NCI-H748 treated with DMSO at 0.1 percent for 48 hours (cell line): ENCODE measurements at places on chromosomes 2 and 18.

DNA sequence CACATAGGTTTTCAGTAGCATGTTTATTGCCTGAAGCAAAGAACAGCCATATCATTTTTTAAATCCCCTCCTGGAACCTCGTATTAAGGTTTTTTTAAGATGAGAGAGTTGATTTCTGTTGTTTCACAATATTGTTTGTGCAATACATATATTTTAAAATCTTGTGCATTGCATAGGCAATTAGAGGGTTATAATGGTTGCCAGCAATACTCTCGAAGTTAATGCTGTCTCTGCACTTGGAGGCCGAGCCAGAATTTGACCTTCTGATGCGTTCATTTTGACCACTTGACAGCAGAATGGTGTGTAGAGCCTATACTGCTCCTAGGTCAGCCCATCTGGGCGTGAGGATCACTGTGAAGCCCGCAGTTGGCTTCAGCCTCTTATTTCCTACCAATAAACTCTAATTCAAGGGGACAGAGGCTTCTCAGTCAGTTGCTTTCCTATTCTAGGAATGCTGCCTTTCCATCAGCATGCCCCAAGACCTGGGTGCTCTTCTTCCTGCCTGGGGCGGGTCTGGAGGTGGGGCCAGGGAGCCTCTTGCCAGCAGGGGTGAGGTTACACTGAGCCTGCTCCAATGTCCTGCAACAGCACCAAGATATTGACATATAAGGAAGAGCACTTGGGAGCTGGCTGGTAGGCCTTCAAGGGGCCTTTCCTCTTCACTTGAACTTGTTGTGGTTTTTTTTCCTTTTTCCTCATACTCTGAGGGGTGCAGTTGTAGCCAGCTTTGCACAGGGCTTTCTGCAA, 91.4 kb upstream of the BCL2L11 start:
- DNase-seq = no peak

- DNase-seq = no peak
These were observed 108.9 kb upstream of the CDC42EP3 start for GRCh38 chr2:37780387-37780676.

DNA sequence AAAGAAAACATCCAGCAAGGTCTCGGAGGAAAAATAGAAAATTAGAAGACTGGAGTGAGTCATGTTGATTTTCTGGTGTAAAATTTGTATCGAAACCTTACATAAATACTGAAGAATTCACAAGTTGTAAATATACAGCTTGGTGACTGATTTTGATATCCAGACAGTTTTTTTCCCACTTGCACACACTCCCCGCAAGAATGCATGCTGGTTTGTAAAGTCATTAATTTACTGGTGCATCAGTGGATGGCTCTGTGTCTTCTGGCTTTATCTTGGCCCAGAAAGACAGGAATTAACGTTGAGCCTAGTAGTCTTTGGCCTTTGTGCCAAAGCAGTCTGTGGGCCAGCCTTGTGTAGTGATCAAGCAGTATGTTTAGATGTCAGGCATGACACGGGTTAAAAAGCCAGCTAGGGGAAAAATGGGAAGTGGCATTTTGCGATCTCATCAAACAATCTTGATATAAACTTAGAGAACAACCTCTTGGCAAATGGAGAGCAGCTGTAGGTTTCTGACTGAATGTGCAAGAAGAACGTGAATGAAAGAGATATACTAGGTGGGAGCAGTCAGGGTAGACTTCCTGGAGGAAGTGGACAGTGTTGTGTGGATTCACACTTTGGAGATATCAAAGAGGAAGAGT, 22.7 kb upstream of the CASP8 start:
- no peak for DNase-seq

DNA sequence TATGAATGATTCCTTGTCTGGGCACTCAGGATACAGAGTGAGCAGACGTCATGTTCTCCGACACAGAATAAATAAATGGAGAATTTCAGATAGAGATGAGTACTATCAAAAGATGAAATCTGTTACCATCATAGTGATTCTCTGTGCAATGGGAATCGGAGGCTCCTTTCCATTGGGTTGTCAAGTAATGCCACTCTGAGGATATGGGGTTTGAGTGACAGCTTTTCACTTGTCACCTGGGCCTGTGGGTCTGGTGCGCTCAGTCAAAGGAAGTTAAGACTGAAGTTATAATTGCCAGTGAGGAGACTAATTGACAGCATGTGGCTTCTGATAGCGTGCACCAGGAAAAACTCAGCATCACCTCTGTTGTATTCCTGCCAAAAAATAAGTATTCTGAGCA, 387.2 kb downstream of the SOX11 start:
- DNase-seq = no peak

GRCh38 chr2:157170299-157170698, 87.2 kb upstream of the GALNT5 start:
- no peak for DNase-seq

DNA sequence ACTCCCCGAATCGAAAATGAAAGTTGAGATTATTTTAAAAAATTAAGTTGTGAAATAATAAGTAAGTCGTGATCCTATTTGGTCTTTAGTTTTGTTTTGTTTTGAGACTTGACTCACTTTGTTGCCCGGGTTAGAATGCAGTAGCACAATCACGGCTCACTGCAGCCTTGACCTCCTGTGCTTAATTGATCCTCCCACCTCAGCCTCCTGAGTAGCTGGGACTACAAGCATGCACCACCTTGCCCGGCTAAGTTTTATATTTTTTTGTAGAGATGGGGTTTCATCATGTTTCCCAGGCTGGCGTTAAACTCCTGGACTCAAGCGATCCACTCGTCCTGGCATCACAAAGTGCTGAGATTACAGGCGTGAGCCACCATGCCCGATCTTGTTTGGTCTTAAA, 326.2 kb downstream of the MYCN start:
- no peak for DNase-seq
